ENCODE measurements at places on chromosomes 3 and 15.

DNA sequence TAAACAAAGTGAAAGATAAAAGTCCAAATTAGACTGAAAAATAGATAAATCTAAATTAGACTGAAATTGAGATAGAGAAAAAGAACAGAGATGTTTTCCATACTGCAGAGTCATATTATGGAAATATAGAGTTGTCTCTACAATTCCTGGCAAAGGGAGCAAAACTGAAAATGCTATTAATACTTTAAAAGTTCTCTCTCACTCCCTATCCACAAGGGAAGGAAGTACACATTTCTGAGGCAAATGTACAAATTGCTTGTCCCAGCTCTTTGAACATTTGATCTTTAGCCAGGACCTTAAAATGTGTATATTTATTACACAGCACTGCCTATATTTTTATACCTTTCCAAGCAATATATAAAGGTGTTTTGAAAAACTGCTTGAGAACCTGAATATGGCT, 225.1 kb upstream of the SEMA6D start:
- DNase-seq = no peak

GRCh38 chr3:101261506-101261905, 58.9 kb downstream of the IMPG2 start:
- DNase-seq = no peak

DNA sequence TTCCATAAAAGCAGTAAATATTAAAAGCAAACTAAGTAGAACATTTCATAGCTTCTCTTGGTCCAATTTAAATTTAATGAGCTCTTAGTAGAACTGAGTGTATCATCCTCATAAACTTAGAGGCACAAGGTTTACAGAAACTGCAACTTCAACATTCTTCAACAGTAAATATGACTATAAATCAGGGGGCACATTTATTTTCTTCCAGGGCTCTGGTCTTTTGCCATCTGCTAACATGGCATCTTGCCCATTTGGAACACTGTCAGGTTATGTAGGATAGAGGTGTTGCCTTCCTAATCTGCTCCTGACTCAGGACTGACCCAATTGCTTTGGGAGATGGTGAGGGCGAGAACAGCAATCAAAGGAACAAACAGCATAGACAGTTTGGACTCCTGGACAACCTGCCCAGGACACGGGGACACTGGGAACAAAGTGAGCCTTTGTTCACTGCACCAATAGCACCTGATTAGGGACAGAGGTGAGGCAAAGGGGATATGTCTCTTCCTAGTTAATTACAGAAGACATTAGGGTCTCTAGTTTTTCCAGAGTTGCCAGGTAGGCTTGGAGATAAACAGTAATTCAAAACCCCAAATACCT, 610.2 kb upstream of the ROBO2 start:
- DNase-seq = no peak

GRCh38 chr3:172449466-172450149, 1.4 kb upstream of the GHSR start:
- DNase-seq = peak; percentile 38

- no peak for DNase-seq
Measured at GRCh38 chr3:153051427-153052095, 110.5 kb upstream of the RAP2B start.

DNA sequence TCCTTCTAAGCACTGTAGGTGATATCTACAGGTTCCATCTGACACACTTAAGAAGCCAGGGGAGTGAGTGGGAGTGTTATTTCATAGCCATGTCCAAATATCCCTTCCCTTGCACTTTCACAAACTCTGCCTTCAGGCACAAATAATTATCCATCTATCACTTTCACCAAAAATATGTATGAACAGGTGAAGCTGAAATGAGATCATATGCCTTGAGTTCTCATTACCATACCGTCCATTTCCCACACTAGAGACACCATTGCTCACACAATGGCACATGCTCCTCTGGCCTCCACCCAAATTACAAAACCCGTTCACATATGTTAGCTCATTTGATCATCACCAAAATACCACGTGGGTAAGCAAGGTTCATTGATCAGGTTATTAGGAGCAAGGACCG, 151.9 kb upstream of the BNIP2 start:
- DNase-seq = no peak

- DNase-seq = no peak
Measured at GRCh38 chr3:66178206-66178605, 42.6 kb upstream of the SLC25A26 start.

- no peak for DNase-seq
Measured at GRCh38 chr3:30475038-30475808, 131.2 kb upstream of the TGFBR2 start.

Measured in renal cortex interstitium (tissue), 15 donors.